Stromal cell of bone marrow (primary cell): ENCODE measurements at places on chromosomes 5 and 9.

DNA sequence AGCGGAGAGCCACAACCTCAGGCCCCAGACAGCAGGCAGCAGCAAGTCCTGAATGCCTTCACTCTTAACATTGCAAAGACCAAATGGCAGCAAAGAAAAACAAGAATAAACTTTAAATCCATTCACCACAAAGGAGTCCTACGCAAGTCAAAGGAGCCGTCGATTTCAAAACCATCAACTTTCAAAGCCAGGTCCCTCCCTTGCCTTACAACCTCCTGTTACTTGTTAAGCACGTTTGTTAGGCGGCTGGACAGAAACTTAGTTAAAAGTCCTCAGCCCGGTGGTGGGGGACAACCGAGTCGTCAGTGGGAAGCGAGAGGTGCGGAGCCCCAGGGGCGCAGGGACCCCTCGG is 938 bp downstream of the LPAR1 start:
- no peak for DNase-seq

DNA sequence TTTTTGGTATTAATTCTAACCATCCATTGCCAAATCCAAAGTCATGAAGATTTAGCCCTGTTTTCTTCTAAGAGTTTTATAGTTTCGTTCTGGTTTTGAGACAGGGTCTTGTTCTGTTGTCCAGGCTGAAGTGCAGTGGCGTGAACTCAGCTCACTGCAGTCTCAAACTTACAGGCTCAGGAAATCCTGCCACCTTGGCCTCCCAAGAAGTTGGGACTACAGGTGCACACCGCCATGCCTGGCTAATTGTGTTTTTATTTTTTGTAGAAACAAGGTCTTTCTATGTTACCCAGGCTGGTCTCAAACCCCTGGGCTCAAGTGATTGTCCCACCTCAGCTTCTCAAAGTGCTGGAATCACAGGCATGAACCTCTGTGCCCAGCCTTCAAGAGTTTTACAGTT is 21.0 kb downstream of the ACTL7A start:
- DNase-seq: no peak

GRCh38 chr5:164059471-164059870 is 554.1 kb downstream of the MAT2B start:
- no peak for DNase-seq

DNA sequence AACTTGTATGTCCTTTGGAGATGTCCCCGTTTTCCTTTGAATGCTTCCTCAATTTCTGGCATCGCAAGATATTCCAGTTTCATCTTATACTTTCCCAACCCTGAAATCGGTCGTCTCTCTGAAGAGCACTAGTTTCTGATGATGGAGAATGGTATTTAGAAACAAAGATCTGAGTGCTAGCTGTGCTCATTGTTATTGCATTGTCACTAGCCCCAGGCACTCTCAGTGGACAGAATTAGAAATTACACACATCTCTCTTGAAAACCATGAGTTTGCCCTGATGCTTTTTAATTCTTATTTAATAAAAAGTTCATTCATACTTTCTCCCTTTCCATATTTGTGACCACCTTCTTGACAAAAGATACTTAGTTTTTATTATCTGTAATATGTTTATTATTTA is 67.7 kb downstream of the C9orf152 start:
- DNase-seq: no peak

GRCh38 chr5:159010661-159011442 is 88.9 kb downstream of the EBF1 start:
- DNase-seq: no peak

- DNase-seq: no peak
These were observed 26.3 kb downstream of the NR3C1 start for GRCh38 chr5:143376911-143377813.

DNA sequence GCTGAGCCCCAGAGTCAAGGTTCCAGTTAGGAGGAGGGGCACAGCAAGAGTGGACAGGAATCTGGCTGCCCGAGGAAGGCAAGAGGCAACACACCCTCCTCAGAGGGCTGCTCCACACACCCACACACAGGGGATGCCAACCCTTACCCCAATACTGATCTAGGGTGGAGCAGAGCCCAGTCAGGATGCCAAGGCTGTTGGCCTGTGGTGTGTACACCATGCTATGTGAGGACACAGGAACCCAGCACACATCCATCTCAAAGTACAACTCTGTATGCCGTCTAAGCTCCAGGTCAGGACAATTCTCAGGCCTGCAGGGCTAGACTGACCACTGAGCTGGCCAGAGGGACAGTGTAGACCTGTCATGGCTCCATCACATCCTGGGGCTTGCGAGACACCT is 2.6 kb downstream of the SEPTIN8 start:
- no peak for DNase-seq

DNA sequence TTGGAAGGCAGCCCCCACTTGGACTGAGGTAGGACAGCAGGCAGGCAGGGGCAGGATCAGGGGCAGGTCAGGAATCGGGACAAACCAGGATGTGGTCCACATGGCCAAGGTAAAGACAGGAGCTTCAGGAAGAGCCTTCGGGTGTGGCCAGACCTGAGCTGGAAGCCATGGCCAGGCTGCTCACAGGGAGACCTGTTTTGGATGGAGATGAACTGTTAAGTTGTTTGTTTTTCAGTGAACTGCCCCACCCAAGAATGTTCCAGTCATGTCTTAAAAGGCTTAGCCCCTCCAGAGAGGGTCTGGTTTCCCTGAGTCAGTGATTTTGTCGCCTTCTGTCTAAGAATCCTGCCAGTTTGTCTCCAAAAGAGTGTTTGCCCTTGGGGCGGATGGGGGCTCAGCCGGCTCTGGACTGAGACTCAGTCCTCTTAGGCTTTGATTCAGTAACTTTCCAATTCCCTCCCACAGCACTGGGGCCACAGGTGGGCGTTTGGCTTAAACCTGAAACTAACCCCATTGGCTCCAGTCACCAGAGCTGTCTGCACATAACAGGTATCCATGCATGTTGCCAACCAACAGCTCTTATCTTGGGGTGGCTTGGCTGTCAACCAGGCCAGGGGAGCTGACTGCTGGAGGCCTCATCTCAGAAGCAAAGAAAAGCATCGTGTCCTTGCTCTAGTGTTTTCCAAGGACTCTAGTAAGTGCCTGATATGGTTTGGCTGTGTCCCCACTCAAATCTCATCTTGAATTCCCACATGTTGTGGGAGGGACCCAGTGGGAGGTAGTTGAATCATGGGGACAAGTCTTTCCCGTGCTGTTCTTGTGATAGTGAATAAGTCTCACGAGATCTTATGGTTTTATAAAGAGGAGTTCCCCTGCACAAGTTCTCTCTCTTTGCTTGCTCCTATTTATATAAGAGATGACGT is 11.3 kb upstream of the ANKH start:
- no peak for DNase-seq

- DNase-seq: no peak
These were observed 4.6 kb downstream of the SIT1 start for GRCh38 chr9:35646153-35646532.

- DNase-seq: no peak
These were observed 41.7 kb downstream of the AHRR start for GRCh38 chr5:362978-363765.

DNA sequence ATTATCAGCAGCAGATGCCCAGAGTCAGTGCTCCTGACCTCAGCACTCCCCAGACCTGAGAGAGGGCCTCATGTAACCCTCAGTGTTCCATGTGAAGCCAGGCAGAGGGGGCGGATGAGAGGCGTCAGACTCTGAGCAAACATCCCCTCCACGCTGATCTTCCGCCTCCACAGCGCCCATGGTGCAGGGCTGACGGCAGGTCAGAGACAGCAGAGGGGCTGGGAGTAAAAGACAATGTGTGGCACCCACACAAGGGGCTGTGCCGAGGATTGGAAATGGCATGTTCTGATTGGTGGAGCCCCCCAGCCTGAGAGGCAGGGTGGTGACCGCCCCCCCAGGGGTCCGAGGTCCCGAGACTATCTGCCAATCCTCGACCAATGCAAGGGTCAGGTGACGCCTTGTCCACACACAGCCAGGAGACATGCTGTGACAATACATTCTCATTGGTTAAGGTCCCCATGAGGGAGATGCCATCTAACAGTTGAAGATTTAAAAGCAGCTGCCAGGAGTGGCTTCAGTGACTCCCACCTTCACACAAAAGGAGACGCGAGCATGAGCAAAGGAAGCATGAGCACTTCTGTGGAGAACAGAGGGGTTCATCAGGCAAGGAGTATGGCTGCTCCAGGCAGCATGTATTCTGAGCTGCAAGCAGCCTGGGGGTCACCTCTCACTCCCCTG is 19.3 kb upstream of the SLC25A51 start:
- no peak for DNase-seq

DNA sequence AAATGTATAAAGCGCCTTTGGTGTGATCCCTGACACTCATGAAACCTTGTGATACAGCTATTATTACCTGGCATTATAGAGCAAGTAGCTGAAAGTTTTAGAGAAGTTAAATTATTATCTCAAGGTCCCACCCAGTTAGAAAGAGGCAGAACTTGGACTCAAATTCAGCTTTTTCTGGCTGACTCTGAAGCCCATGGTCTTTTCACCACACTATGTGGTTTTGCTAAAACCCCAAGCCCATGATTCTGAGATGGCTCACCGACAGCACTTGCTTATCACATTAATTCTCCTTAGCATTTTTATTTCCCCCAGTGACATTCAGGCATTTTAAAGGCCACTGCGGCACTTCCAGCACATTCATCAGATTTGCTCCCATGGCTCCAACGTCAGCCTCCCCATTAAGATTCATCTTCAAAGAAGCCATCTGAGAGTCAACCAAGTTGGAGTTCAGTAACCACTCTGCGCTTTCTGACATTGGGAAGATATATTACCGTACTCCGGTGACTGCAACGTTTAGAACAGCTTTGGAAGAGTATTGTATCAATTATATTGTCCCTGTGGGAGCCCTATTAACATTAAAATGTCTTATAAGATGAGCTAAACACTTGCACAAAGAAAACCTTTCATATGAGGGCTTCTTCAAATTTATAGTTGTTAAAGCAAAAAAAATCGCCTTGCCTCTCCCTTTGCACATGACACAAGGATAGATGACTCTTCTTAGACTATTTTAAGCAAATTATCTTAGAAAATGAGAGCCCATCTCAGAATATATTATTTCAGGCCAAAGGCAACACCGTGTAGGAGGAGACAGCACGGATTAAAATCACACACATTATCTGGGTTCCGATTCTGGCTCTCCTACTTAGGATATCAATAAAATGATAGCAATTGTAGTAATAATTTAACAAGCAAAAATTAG is 638.1 kb downstream of the ACTL7B start:
- peak; percentile 78 for DNase-seq

DNA sequence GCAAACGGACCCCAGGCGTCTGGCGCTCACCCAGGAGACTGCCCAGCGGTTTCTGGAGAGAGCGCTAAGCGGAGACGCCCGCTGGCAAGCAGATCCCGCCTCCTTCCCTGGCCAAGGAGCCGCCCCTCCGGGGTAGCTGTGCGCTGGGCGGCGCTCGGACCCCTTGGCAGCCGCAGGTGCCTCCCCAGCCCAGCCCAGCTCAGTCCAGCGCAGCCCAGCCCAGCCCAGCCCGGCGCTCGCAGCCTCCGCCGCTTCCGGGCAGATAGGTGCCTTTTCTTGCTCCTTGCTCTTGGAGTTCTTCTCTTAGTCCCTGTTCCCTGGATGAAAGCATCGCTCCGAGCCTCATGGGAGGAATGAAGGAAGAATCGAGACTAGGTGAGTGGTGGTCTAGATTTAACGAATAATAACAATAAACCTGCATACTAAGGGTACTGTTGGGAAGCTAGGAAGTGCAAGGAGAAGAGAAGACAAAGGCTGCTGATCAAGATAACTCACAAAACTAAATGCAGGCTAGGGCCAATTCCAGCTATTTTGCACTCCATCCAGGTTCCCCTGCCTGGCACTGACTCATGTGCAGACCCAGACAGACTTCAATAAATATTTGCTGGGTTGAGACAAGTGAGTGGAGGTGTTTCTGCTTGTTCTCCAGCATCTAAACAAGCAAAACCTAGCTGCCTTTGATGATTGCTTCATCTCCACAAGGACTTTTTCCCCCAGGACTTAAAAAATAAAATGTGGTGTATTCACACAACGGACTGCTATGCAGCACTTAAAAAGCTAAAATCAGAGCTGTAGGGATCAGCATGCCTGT is at the start of gene STK32A:
STK32A (plus strand) TSS at position 202 of the 811 bp plus-strand sequence. CDS start 4,609 bp downstream, outside the sequence.
- DNase-seq: no peak

DNA sequence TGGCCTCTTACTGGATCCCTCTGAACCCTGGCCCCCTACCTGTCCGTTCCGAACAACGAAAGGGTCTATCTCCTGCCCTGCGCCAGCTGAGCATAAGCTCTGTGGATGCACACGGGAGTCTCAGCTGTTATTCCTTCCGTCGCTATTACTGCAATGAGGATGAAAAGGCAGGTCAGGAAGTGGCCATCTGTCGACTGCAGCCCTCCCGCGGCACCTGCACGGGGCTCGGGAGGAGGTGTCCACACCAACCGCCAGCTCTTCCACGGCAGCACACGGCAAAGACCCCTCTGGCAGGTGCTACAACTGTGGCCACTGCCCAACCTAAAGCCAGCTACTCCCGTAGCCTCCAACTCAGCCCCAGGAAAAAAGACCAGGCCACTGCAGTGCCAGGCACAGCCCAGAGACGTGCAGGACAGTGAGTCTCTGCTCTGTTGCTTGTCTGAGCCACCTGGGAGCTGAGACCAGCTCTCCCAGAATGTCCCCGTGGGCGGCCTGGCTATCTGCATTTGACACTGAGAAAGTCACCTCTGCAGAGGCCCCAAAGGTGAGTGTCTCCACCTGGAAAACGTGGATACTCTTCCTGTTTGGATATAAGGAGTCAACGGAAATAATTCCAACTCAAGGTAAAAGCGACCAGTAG is 19.1 kb downstream of the CAMSAP1 start:
- no peak for DNase-seq

- DNase-seq: no peak
These were observed 286.1 kb downstream of the IRX2 start for GRCh38 chr5:2465383-2465782.

GRCh38 chr9:98805506-98806272 is 1.8 kb upstream of the GALNT12 start:
- no peak for DNase-seq

DNA sequence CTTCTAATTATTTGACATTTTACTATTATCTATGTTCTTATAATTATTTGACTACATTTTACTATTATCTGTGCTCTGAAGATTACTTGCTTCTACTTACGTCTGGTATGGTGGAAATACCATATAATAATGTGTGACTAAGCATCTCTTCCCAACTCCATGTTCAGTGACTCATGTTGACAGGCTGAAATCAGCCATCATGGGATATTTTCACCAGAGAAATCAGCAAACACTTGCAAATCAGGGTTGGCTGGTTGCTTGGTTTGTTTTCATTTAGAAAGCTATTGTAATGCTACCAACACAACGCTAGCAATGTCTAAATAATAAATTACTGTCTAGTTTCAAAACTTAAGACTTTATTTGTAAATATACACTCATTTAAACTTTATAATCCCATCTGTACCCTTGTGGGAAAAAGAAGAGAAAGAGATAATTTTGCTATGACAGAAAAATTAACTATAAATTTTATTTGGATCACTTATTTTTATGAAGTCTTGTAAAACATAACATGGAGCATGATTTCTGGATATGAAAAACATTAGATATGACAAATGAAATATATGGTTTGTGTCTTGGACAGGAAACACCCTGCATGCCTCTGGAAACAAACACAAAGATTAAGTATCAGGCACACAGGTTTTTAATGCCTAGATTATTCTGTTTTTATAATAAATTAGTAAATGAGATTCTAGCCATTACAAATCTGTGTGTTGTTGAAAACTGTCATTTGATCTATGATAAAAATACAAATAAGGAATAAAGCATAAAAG is 337.6 kb downstream of the BNC2 start:
- peak; percentile 70 for DNase-seq
